ENCODE measurements at places on chromosomes 4 and X.

DNA sequence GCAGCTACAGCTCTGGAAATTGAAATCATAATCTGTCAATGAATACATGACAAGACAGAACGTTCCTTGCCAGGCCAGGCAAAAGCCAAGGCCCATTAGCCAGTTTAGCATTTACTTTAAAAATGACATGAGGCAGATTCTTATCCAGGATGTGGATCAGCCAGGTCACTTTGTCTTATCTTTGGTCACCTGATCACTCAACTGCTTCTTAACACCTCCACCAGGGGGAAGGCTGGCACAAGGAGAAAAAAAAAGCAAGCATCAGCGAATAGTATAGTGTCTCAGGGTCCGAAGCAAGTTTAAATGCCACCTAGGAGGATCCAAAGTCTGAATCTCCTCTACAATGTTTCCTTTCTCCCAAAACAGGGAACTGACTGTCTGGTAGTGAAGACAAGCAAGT, 18.8 kb downstream of the ATP1B4 start:
- DNase-seq: peak; percentile 4

DNA sequence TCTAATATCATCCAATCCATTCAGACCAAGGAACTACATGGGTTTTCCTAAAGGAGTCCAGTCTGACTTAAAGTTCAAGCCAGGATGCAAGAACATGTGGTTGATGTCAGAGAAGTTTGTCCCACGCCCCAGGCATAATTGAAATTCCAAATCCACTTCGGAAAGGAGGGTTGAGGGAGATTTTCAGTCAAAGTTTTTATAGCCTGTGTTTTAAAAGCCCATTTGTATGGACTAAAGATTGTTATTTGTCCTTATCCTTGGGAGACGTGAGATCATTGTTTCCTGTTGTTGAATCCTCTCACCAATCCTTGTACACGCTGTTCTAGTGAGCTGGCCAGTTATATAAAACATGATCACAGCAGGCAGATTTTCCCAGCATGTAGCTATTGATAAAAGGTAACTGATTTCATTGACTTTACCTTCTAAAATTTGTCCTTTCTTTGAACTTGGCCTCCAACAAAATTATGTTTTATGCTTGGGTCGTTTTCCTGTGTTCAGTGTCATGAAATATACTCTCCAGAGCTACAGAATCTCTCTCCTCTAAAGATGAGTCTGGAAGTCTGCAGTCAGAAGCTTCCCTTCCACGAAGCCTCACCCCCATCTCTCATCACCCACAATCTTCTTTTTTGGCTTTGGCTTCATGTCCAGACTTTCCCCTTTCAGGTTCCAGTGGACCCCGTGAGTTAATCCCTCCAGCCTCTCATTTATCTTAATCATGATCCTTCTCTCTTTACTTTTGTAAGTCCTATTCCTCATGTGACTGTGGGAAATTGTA, 92.9 kb downstream of the ATP10D start:
- DNase-seq: no peak

- DNase-seq: no peak
Observed at GRCh38 chrX:39967348-39967747, 130.4 kb downstream of the BCOR start.

GRCh38 chrX:152137771-152138387, 498 bp downstream of the MAGEA10 start:
- DNase-seq: no peak

DNA sequence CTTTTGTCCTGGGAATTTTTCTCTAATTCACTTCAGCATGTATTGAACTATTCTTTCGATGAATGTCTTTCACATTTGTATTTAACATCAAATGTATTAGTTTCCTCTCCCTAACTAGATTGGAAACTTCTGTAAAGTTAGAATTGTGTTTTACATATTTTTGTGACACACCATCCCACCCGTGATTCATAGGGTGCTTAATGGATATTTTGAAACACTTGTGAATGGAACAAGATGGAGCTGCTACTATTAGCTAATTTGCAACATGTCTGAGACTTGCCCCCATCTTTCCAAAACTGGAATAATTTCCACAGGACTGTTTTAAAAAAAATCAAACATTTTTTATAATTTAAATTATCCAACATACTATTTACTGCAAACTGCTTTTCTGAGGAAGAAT, 30.2 kb upstream of the GNPDA2 start:
- DNase-seq: no peak

DNA sequence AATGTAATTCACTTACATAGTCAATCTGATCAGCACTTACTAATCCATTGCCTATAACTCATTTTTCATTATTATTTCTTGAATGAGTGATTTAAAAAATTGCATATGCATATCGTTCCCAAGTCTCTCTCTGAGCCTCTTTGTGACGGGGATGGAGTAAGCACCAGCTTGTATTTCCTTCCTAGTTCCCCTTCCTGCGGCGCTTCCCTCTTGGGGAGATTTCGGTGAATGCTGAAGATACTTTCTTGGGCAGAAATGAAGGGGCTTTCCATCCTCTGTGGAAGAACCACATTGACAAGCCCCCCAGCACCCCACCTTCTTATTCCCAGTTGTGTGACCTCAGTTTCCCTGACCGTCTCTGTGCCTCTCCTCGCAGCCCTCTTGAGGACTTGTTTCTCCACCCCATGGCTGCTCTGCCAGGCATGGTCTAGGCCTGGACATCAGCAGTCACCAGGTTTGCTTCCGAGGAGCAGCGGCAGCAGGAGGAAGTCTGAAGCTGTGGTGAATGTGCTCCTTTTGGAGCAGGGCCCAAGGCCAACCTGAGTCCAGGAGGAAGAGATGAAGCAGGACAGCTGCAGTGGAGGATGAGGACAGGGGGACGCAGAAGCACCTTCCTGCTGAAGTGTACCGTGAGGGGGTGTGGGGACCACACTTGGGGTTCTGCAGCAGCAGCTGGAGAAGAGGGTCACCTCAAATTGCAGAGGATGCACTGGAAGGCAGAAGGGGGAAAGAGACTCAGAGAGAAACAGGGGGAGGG, 124.9 kb downstream of the IRF2 start:
- DNase-seq: no peak

DNA sequence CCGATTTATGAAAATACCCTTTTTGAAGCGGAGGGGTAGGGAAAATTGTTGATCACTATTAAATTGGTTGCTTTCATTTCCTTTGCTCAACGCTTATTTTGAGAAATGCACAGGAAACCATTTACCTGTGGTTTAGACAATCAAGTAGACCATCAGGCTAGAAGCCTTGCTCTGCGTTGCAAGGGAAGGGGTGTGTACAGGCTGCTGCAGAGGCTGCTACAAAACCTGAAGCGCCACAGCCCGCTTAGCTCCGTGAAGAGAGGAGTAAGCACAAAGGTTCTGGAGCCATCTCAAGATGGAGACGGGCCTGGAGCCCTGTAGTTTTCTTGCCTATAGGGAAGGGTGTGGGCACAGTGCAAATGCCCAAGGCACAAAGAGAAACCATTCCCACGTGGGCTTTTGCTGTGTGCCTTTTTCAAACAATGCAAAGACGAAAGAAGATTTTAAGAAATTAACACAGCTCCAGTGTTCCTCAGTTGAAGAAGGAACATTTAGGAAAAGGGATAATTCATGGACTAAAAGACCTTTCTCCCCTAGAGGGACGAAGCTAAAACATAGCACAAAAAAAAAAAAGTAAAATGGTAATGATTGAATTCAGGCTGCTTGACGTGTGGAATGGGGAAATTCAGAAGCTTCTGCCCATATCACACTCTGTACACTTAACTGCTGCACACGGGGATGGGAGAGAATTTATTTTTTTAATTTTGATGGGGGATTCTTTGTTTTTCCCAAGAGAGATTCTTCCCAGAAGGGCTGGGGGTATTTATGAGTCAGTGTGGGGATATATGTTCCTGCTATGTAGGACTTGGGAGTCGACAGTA, 3.5 kb downstream of the TMSB4X start:
- DNase-seq: no peak

- DNase-seq: no peak
Observed at GRCh38 chr4:7460566-7460965, 25.8 kb upstream of the PSAPL1 start.

GRCh38 chrX:31440546-31440945, 368.7 kb upstream of the FTHL17 start:
- DNase-seq: no peak

- DNase-seq: no peak
Observed at GRCh38 chrX:68669094-68669860, 21.8 kb downstream of the STARD8 start.

GRCh38 chr4:77072195-77072753, 3.5 kb downstream of the CCNI start:
- DNase-seq: no peak

DNA sequence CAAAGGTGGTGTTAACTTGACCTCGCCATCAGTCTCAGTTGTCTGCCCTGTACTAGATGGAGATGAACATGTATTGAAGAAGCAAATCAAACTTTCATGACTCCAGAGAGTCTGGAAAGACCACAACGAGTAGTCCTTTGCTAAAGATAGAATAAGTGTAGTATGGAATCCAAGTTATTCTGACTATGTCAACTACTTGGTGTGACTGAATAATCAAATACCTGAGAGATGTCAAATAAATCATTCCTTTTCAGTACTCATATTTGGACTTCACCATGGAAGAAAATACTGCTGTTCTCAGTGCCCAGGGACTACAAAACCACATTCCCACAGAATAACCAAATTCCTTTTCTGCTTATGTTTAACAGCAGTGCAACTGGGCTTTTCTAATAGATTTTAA, 161.2 kb upstream of the SPRY1 start:
- DNase-seq: no peak

- no peak for DNase-seq
Observed at GRCh38 chr4:137414802-137415201, 117.5 kb downstream of the PCDH18 start.

DNA sequence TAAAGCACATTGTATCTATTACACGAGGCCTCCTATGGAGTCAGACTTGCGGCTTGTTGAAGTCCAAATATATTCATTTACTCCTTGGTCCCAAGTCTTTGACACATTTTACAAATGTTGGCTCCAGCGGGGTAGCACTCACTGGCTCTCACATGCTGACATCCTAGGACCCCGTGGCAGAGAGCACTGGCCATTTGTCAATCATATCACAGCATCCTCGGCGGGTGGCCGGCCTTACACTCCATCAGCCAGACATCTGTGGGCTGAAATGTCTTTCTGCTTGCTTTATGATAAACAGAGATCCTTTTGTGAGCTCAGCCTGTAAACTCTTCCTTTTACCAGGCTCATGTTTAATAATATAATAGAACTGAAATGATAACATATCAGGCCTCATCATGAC, 25.7 kb upstream of the VCX2 start:
- no peak for DNase-seq

GRCh38 chrX:57134702-57135101, 2.5 kb downstream of the SPIN2A start:
- DNase-seq: no peak

- no peak for DNase-seq
Observed at GRCh38 chrX:97030463-97030862, 146.8 kb downstream of the RPA4 start.

Data from endothelial cell (in vitro differentiated cells).